ENCODE measurements at places on chromosomes 4 and X. TPM values are rescaled to one million over a fixed set of nuclear protein-coding genes. Genes with fewer than 3 reads are reported as not detected.

The FMR1NB gene
- total RNA-seq: not detected

The IL1RAPL1 gene
- 0.19 TPM for total RNA-seq

The GAGE12J gene
- total RNA-seq: not detected

The LRIT3 gene
- 1.7 TPM for total RNA-seq

The GSX2 gene
- not detected for total RNA-seq

DNA sequence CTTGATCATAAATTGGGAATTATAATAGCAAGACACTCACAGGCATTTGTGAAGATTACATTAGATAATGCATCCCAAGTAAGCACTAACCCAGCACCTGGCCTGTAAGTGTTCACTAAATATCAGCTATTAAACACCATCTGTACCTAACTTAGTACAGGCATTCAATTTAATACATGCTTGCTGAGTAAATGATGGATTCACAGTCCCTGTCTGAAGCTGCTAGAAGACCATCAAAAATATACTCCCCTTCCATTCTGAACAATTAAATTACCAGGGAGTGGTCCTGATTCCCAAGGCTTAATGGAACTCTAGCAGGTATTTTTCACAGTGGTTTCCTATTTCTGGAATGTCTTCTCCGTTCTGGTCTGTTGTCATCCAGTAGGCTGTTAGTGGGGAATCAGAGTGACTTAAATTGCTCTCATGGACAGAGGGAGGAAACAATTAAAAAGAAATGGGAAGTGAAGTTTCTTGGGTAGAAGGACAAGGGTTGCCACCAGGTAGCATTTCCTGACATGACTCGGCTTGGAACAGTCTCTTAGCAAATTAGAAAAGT lies 233.9 kb downstream of the PTTG2 start:
- H3K4me3 ChIP-seq: no peak overlapping the region
- H3K27me3 ChIP-seq: no peaks in the 10 kb centered on the region
- no peak for DNase-seq
- H3K36me3 ChIP-seq: no peaks in the 10 kb centered on the region
- no peaks in the 10 kb centered on the region for H3K4me1 ChIP-seq

DNA sequence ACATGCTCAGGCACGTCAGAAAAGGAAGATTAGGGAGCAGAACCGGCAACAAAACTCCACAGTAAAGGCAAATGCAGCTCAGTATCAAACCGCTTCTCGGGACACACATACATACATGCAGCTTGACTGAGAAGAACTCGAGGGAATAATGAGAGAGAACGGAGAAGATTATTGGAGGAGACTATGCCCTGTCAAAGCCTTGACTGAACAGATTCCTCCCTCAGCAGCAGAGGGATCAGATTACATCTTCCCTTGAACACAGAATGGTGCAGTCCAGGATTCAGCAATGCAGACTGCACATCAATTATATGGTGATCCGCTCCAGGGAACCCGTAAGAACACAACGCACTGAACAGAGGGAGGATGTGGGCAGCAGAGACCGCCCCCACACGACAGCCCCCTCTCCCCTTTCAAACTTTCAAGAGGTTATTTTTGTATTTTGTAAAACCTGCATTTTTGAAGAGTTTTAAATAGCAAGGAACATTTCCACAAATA lies 183.2 kb downstream of the FBXW7 start:
- no peaks in the 10 kb centered on the region for H3K36me3 ChIP-seq
- H3K27me3 ChIP-seq: no peaks in the 10 kb centered on the region
- peak; percentile 57 for DNase-seq
- H3K27ac ChIP-seq: peak overlapping the region; percentile 88
- H3K4me1 ChIP-seq: peaks cover 4% of the 10 kb centered on the region
- H3K4me3 ChIP-seq: peak overlapping the region; percentile 29

DNA sequence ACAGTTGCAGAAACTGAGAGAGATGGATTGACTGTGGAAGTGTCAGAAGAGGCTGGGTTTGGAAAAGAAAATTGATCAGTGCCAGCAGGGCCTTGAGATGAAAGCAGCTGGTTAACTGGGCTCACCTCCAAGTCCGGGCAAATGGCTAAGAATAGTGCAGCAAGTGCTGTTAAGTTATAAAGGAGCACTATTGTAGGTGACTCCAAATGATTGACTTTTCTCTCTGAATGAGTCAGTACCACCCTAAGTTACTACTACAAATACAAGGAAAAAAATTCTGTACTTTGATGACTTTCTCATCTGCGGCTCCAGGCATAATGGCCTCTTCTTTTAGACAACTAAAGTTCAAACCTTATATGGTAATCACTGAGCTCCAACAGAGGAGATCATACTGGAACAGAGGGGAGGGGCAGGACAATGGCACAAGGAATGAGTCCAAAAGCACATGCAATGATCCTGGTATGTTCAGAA lies 733.4 kb upstream of the INTU start:
- no peaks in the 10 kb centered on the region for H3K27me3 ChIP-seq
- H3K4me1 ChIP-seq: no peaks in the 10 kb centered on the region
- no peak overlapping the region for H3K27ac ChIP-seq
- no peak overlapping the region for H3K4me3 ChIP-seq
- no peaks in the 10 kb centered on the region for H3K36me3 ChIP-seq

GRCh38 chrX:38993500-38993899 lies 192.2 kb downstream of the MID1IP1 start:
- H3K4me3 ChIP-seq: no peak overlapping the region
- no peak overlapping the region for H3K27ac ChIP-seq
- DNase-seq: no peak
- no peaks in the 10 kb centered on the region for H3K36me3 ChIP-seq

DNA sequence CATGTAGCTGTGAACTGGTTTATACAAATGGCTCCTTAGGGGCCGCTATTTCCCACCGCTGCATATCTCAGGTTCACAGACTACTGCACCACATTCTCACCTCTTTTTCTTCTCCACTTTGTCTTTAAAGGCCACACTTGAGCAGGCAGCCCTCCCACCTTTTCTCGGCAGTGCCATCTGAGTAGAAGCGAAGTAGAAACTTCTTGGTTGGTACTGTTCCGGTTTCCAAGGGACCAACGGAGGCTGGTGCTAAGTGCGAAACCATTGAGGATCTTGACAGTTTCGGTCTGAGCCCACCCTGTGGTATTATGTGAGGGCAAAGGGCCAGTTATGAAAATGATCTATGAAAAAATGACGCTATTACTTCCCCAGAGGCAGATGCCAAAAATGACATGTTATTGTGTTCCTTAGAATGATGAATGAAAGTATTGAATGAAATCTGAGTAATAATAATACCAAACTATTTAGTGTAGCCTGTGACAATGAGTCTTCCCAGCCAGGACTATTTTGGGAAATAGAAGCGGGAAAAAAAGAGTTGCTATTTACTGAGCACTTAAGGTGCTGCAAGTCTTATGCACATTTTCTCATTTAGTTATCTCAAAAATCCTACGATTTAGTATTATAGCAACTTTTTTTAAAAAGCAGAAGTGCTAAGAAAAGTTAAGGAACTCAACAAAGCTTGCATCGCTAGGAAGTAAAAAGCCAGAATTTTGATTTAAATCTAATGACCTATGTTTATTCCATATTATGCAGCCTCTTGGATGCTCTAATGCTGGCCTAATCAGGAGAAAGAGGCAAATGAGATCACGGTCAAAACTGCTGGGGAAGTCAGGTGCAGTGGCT lies 29.6 kb upstream of the CHRNA9 start:
- no peaks in the 10 kb centered on the region for H3K4me1 ChIP-seq
- no peak for DNase-seq
- H3K27me3 ChIP-seq: no peaks in the 10 kb centered on the region

DNA sequence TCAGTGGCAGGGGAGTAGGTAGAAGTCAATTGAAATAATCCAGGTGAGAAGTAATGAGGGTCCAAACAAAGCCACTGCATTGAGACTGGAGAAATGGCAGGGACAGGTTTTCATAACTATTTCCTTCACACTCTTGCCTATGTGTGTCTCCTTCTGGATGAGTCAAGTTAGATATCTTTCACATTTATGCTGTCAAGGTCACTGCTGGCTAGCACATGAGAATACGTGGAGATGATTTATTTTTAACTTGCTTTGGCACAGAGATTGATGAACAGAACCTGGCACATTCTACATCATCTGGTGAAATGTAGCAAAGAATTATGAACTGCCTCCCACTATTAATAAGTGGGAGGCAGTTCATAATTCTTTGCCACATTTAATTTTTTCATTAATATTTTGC lies 66.7 kb upstream of the BOD1L1 start:
- H3K4me3 ChIP-seq: no peak overlapping the region
- no peak for DNase-seq
- H3K36me3 ChIP-seq: no peaks in the 10 kb centered on the region
- H3K4me1 ChIP-seq: no peaks in the 10 kb centered on the region

GRCh38 chr4:104860238-104861123 lies 286.2 kb upstream of the TET2 start:
- no peak overlapping the region for H3K4me3 ChIP-seq
- no peaks in the 10 kb centered on the region for H3K27me3 ChIP-seq
- peak; percentile 87 for DNase-seq
- H3K36me3 ChIP-seq: no peaks in the 10 kb centered on the region

GRCh38 chr4:172947594-172947993 lies 221.0 kb upstream of the GALNT7 start:
- H3K27ac ChIP-seq: no peak overlapping the region
- no peaks in the 10 kb centered on the region for H3K27me3 ChIP-seq
- no peak overlapping the region for H3K4me3 ChIP-seq
- H3K36me3 ChIP-seq: no peaks in the 10 kb centered on the region
- no peaks in the 10 kb centered on the region for H3K4me1 ChIP-seq
- DNase-seq: no peak

DNA sequence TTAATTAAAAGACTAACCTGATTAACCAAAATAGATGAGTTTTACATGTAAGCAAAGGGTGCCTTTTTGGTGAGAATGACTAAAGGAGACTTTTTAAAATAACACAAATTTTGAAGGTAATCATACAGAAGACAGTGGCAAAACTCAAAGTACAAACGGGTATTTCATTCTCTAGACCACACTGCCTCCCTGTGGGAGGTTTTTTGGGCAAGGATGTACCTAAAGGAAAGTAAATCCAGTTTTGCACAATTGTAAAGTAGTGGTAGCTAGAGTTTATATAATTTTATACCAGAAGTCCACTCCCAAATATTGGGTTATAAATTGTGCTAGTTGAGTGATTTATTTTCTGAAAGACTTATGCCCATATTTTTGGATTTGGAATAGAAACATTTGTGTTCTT lies 201.0 kb downstream of the PAPSS1 start:
- DNase-seq: peak; percentile 68
- H3K27ac ChIP-seq: no peak overlapping the region
- H3K27me3 ChIP-seq: no peaks in the 10 kb centered on the region
- no peaks in the 10 kb centered on the region for H3K36me3 ChIP-seq
- H3K4me1 ChIP-seq: no peaks in the 10 kb centered on the region

- no peaks in the 10 kb centered on the region for H3K27me3 ChIP-seq
- H3K4me3 ChIP-seq: no peak overlapping the region
- H3K36me3 ChIP-seq: no peaks in the 10 kb centered on the region
- H3K4me1 ChIP-seq: no peaks in the 10 kb centered on the region
- no peak overlapping the region for H3K27ac ChIP-seq
- DNase-seq: no peak
Measured at GRCh38 chrX:128728943-128729342, 676.7 kb upstream of the ACTRT1 start.

Data from endodermal cell (in vitro differentiated cells).